ENCODE measurements at places on chromosomes 12 and 14.

- no peak for DNase-seq
These were observed 185.8 kb upstream of the NUDT4 start for GRCh38 chr12:93191956-93192355.

DNA sequence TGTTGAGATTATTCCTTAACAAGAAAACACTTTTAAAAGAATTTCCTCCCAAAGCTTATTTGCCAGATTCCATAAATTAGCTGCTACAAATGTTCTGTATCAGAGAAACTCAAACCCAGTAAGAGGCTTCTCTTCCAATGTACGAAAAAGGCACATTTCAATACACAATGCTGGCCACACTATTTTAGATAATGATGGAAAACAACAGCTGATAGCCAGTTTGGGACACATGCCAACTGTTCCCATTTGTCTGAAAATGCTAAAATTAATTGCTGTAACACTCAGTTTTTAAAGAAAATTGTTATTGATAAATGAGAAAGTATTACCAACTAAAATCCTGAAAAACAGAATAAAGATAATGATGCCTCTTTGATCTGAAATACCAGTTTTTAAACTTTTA lies 4.4 kb downstream of the CFL2 start:
- no peak for DNase-seq

DNA sequence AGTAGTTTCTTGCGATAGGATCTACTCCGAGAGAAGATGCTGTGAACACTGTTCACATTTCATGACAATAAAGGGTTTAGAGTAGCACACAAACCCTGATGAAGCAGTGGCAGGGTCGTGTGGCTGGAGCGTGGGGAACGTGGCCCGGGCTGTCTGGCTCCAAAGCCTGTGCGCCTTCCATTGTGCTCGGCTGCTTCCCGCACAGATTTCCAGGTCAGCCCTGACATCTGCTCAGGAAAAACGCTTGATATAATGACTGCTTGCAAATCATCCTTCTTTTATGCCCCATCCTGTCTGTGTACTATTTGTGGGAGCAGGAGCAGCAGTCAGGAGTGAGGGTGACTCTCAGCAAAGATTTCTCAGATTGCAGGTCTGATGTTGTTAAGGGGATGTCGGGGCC lies 78.6 kb downstream of the EML1 start:
- DNase-seq, result no peak

DNA sequence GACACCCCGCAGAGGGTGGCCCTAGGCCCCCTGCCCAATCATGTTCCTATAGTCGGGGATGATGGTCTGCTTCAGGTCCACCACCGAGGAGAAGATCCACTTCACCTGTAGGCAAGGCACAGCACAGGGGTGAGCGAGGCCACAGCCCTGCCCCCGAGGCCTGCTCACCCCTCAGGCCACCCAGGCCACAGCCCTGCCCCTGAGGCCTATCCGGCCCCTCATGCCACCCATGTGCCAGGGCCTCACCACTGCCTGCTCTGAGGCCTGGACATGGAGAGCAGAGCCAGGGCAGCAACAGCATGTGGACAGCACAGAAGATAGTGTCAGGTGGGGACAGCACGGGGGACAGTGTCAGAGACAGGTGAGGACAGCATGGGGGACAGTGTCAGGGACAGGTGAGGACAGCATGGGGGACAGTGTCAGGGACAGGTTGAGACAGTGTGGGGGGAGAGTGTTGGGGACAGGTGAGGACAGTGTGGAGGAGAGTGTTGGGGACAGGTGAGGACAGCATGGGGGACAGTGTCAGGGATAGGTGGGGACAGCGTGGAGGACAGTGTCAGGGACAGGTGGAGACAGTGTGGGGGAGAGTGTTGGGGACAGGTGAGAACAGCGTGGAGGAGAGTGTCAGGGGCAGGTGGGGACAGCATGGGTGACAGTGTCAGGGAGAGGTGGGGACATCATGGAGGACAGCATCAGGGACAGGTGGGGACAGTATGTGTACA lies 239.7 kb downstream of the TMEM121 start:
- no peak for DNase-seq

- no peak for DNase-seq
These were observed 27.0 kb upstream of the AKAP5 start for GRCh38 chr14:64438181-64438841.

DNA sequence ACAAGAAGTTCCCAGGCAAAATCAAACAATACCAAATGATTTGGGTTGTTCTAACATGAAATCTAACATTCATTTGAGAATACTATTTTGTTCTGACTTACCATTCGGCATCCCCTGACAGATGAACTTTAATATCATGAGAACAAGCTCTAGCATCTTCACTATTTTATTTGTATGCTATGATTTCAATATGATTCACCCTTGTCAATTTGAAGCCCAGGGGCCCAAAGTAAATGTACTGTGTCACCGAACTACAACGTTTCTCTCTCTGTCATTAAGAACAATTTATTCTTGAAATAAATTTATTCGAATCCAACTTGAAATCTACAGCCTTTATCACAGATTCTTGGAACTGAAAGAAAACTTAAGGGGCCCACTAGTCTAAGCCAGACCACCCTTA lies 146.2 kb upstream of the RASSF8 start:
- DNase-seq, result no peak

DNA sequence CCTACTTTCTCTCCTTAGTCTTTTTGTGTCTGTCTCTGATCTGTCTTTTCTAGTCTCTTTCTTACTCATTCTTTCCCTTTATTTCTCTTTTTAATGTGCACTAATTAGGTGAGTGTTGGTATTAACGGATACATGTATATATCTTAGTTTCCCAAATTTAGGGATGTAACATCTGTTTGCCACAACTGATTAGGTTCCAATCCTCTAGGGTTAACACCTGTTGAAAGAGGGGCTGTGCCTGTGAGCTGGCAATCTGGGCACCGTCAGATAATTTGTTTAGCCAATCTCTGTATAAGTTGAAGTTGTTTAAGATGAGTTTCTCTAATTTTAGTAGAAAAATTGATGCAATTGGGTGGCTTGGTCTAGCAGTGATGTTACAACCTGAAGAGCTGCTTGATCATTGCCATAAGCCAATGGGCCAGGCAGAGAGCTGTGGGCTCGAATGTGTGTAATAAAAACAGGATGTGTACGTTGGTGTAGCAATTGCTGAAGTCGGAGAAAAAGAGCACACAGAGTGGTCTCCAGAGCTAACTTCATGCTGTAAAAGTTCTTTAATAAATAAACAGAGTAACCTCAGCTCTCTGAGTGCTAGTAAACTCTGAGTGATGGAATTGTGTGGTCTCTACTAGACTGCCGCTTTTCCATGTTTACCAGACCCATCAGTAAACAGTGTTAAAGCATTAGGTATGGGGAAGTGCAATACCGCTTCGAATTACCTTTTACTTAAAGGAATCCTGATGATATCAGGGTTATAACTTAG lies 18.3 kb upstream of the LYZ start:
- no peak for DNase-seq

DNA sequence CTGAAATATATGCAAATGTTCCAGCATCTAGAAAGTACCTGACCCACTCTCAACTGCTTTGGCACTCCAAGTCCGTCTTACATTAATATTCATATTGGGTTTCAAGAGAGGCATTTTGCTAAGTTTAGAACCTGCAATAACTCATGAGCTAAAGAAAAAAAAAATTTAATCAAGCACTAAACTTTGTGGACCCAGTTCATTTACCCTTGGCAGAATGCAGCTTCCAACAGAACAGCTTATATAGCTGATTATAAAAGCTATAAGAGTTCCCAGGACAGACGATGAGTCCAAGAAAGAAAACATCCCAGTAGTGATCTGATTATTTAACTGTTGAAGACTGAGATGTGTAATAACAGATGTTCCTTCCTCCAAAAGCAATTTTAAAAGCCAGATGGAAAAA lies 592.0 kb downstream of the KCNH5 start:
- no peak for DNase-seq
